Umbilical cord (tissue), 2 donors: ENCODE measurements at places on chromosomes 2 and 18. TPM values are rescaled to one million over a fixed set of nuclear protein-coding genes. Genes with fewer than 3 reads are reported as not detected.

CHAC2 gene
- 2.9 TPM for total RNA-seq

DSG1 gene
- 26.5 TPM for total RNA-seq

SLC9A4 gene
- 1.2 TPM for total RNA-seq

RIT2 gene
- total RNA-seq, result not detected

C2orf15 gene
- 1.7 TPM for total RNA-seq

CFAP210 gene
- 0.72 TPM for total RNA-seq

GCC2 gene
- total RNA-seq, result 75.6 TPM

ACMSD gene
- total RNA-seq, result 3.1 TPM

DNAH7 gene
- total RNA-seq, result 4.8 TPM

PID1 gene
- 29.1 TPM for total RNA-seq

DNA sequence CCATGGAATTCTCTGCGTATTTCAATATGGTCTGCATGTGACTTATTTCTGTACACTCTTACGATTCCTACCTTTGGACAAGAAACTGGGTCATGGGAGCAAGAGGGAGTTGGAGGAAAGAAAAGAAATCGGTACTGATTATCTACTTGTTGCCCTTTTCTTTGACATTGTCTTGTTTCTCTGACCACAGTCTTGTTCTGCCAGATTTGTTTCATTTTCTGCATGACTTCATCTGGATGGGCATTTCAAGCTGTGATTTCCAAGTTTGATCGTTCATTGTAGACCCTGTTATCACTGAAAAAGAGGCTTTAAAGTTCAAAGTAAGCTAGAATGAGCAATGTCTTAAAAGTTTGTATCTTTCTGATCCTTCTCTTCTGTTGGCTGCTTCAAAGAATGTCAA is 2186.3 kb upstream of the CELF4 start:
- no peak for DNase-seq

- no peak for DNase-seq
These were observed 107.0 kb upstream of the SLC35G4 start for GRCh38 chr18:11502368-11502767.

DNA sequence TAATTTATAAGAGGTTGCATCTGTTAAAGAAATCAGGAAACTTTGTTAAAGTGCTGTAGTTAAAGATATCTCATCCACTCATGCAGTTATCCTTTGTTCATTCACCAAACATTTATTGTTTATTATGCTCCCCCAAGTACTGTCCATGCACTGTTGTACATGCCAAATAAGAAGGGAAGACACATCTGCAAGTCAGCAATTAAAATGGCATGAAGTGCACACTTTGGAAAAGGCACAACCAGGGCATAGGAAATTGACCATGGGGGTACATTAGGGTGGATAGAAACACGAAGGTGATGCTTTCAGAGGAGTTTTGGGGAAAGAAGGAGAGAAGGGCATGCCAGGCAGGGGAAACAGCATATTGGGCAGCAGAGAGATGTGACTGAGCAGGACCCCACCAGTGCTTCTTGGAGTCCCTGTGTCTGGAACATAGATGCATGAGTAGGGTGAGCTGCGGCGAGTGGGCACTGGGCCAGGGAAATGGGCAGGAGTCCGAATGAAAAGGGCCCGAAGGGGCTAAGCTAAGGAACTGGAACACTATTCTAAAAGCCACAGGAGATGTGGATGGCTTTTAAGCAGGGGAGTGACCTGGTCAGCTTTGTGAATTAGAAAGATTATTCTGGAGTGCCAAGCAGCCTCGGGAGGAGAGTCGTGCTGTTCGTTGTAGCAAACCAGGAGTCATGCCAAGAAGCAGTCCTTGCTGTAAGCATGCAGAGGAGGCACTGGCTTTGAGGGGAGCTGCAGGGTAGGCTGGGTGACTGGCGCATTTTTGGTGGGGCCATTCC is 316.3 kb downstream of the AGPS start:
- no peak for DNase-seq

- peak; percentile 40 for DNase-seq
These were observed 106.7 kb downstream of the ACKR3 start for GRCh38 chr2:236676136-236676873.

DNA sequence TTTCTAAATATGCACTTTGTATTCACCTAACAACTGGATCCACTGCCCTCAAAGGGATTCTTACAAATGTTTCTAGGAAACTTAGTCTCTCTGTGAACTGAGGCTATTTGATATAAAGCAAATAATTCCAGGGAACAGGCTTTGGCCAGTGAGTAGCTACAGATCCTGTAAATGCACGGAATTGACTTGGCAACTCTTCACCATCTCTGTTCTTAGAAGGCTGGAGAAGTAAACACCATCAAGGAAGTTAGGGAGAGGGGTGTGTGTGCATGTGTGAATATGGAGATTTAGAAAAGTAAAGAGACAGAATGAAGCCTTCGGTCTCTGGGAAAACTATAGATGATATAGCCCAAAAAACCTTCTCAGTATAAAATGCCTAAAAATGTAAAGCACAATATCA is 10.7 kb downstream of the CIDEA start:
- no peak for DNase-seq

GRCh38 chr2:159677654-159678053 is 34.7 kb upstream of the MARCHF7 start:
- peak; percentile 18 for DNase-seq

- no peak for DNase-seq
These were observed 5.3 kb downstream of the SCRN3 start for GRCh38 chr2:174400853-174401252.

DNA sequence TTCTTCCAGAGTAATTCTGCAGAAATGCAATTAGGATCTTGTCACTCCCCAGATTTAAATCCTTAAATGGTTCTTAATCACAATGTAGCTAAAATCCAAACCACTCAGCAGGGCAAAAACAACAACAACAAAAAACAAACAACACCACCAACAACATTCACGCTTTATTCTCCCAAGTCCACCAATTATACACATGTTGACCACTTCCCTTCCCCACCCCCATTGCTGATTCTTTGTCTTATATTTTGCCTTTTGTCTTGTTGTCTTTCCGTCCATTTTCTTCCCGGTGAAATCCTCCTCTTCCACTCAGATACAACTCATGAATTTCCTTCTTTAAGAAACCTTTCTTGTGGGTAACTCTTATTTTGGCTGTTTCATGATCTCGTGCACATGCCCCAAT is 902.8 kb downstream of the EPHA4 start:
- no peak for DNase-seq

GRCh38 chr18:25243754-25244153 is 108.2 kb downstream of the ZNF521 start:
- no peak for DNase-seq

GRCh38 chr18:39037925-39038324 is 1472.3 kb upstream of the CELF4 start:
- DNase-seq, result no peak

GRCh38 chr2:71603851-71604725 is 150.7 kb downstream of the DYSF start:
- no peak for DNase-seq

- DNase-seq, result no peak
These were observed 1.1 kb upstream of the BOLL start for GRCh38 chr2:197786010-197786877.

DNA sequence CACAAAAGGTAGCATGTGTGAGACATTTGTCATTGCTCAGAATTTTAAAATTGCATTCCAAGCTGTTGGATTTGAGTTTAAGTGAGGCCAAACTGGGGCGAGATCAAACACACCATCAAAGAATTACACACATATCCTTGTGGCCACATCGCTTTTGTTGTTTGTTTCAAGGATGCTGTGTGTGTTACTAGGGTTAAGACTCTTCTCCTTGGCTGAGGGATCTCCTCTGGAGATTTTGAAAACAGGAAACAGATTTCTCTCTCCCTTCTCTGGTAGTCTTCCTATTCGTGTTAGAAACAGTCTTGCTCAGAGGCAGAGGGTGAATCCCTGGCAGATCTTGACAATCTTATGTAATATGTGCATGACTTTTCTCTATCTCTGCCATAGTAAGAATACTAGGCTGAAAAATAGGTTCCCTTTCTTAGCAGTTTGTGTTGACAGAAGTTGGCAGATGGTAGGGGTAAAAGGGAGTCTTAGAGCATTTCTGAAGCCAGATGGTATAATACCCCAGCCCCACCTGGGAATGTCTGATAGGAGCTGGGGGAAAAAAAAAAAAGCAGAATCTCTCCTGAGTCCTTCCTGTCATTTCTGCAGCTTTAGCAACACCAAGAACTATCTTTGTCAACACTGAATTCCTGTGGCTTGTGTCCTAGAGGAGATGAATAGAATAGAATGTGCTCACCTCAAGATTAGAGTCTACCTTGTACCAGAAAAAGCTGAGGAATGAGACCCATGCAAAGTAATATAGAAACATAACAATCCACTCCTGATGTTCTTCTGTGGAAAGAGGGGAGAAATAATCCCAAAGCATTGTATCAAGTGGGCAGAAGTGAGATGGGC is 101.8 kb downstream of the XRCC5 start:
- peak; percentile 60 for DNase-seq

- no peak for DNase-seq
These were observed 56.8 kb downstream of the ADD2 start for GRCh38 chr2:70711191-70711590.

- DNase-seq, result no peak
These were observed 2.8 kb upstream of the BBS5 start for GRCh38 chr2:169476459-169476858.

GRCh38 chr18:65017372-65017760 is 733.4 kb upstream of the CDH7 start:
- no peak for DNase-seq

DNA sequence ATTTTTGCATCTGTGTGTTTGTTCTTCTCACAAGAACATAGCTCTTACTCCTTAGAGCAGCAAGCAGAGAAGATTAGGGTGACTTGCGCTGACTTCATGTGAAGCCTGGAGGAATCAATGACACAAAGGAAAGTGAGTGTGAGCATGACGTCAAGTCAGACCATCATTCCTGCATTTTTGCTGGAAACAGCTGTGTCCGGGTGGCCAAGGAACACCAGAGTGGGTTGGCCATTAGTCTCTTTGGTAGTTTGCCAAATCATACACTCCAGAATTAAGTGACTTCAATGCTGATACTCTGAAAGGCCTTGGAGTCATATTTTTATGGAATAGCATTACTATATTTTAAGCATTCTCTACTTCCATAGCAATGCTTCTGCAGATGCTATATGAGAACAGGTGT is 597.2 kb downstream of the DCDC2C start:
- no peak for DNase-seq

DNA sequence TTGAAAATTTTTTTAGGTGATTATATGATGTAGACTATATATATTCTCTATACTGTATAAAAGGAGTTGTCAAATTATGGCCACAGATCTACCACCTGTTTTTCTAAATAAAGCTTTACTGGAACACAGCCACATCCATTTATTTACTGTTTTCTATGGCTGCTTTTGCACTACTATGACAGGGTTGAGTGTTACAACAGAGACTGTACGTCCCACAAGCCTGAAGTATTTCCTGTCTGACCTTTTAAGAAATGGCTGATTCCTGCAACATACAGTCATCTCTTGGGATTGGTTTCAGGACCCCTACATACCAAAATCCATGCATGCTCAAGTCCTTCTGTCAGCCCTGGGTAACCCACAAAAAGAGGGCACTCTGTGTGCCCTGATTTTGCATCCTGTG is 508.3 kb downstream of the TSN start:
- DNase-seq, result no peak

GRCh38 chr2:169910109-169910799 is 83.0 kb downstream of the UBR3 start:
- peak; percentile 28 for DNase-seq

DNA sequence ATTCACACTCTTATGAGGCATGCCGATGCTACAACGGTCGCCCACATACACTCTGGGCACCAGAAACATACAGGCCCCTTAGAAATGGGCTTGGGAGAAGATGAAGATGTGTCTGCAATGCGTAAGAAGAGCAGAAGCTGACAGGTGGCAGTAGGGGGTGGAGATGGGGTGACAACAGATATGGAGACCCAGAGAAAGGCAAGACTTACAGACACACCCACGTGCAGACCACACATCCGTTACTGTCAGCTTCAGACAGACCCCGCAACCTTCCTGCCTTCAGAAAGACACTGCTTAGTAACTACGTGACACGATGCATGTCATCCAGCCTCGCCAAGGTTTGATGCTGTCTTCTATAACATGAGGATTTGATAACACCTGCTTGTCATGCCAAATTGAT is 89.5 kb downstream of the ZFP36L2 start:
- no peak for DNase-seq

DNA sequence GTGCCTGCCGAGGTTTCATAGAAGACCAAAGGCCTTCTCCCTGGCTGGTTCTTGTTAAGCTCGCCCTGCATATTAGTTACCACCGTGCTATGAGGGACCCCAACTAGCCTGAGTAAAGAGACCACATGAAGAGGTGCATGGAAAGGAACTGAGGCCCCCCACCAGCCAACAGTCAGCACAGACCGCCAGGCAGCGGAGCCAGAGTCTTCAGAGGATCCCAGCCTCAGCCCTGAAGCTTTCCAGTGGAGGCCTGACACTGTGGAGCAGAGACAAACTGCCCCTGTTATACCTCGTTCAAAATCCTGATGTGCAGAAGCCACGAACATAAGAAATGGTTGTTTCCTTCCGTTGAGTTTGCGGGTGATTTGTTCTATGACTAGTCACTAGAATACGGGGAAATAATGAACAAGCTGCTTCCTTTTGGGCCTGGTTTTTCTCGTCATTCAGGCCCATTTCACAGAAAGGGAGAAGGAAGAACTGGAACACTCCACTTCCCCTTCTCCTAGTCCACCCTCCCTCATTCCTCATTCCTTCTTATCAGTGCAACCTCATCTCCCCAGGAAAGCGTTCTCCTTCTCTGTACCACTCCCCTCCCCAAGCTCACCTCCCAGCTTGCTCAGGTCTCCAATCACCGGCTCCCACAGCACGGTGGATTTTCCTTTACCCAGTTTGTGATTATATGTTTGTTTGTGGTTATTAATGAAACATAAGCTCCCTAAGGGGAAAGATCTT is 3.0 kb upstream of the GLI2 start:
- DNase-seq, result no peak

DNA sequence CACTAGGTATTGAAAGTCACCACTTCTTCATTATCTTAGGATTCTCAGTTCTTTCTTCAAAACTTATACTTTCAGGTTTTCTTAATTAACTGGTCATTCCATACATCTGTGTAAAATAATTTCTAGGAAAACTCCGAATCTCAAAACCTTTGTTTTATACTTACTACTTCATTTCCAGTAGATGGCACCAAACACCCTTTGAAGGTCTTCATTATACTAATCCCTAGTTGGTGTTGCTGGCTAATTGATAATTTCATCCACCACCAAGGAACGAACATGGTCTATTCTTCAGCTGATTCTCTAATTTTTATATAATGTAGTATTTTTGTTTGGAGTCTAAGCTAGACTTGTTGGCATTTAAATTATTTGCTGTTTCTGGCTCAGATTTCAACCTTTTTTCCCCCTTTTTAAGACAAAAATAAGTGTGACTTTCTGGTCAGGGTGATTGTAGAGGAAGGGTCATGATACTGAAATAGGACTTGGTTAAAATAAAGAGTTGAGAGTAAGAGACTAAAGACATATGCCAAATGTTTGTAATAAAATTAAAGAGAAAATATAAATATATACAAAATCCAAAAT is 2.8 kb upstream of the MXD1 start:
- peak; percentile 56 for DNase-seq

- DNase-seq, result no peak
These were observed 198.9 kb upstream of the REV1 start for GRCh38 chr2:99688699-99689098.

- DNase-seq, result no peak
These were observed 304.8 kb downstream of the CDCA7 start for GRCh38 chr2:173659509-173659908.

- DNase-seq, result peak; percentile 64
These were observed 102.1 kb downstream of the SMAD7 start for GRCh38 chr18:48848641-48849143.
